ENCODE measurements at places on chromosomes 7 and 10. TPM values are rescaled to one million over a fixed set of nuclear protein-coding genes. Genes with fewer than 3 reads are reported as not detected.

GRCh38 chr10:28890121-28890950, 213.0 kb downstream of the BAMBI start:
- no peak overlapping the region for H3K27ac ChIP-seq
- no peaks in the 10 kb centered on the region for H3K36me3 ChIP-seq
- H3K4me3 ChIP-seq = no peak overlapping the region
- DNase-seq = no peak

DNA sequence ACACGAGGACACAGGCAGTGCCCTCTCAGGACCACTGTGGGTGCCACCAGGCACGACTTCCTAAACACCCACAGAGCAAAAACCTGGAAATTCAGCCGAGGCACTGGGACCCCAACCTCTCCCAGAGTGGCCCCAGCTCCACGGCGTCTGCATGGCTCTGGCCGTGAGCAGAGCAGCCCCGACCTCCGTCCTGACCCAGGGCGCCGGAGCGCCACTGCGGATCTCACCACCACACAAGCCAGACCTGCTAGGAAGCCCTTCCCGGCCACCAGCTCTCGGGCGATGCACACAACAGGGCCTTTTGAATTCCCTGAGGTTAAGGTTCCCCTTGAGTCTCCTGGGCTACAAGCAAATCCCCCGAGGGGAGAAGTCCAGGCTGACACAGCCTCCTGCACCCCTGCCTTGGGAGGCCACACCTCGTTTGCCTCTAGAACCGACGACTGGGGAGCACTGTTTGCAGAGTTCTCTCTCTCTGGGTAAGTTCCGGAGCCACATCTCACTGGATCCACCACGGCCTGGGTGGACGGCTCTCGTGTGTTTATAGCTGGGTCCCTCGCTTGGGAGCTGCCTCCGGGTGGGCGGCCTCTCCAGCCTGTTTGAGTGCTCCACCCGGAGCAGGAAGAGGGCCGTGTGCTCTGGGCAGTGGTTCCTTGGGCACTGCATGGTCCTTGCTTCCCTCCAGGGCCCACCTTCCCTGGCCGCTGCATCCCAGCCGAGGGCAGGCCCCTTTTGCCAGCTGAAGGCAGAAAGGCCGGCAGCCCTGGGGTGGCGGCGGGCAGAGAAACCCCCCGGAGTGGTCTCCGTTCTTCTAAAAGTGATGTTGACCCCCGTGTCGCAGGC, 15.5 kb upstream of the PSMG3 start:
- DNase-seq = no peak
- no peak overlapping the region for H3K4me3 ChIP-seq
- no peak overlapping the region for H3K27ac ChIP-seq
- peaks cover 3% of the 10 kb centered on the region for H3K27me3 ChIP-seq

GRCh38 chr7:27745064-27745583, 5.2 kb downstream of the TAX1BP1 start:
- H3K36me3 ChIP-seq = peaks cover 25% of the 10 kb centered on the region
- H3K4me1 ChIP-seq = peaks cover 26% of the 10 kb centered on the region
- no peak overlapping the region for H3K4me3 ChIP-seq
- no peak for DNase-seq
- no peaks in the 10 kb centered on the region for H3K27me3 ChIP-seq

DNA sequence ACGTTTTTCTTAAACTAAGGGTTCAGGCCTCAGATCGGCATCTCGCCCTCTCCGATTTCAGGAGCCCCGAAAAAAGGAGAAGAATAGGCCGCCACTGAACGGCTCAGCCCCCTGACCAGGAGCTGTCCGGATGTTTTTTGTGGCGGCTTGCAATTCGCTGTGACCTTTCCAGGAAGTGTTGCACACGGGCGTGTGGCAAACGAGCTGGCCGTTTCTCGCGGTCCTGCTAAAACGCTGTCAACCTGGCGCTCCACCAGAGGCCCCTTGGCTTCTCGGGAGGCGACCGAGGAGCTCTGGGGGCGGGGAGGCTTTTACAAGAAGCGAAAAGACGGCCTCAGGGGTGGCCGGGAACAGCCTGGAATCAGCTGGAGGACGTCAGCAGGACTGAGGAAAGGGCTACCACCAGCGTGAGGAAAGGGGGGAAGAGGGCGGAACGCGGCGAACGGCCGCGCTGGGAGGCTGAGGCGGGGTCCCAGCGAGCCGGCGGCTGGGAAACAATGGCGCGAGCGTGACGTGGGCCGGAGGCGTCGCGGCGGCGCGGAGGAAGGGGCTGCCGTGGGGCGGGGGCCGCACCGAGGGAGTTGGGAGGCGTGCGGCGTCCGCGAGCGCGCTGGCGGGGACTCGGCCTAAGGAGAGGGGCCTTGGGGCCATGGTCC, 493 bp downstream of the NT5C2 start:
- no peaks in the 10 kb centered on the region for H3K27me3 ChIP-seq
- H3K4me3 ChIP-seq = peak overlapping the region; percentile 98
- peak overlapping the region; percentile 98 for H3K27ac ChIP-seq
- peaks cover 18% of the 10 kb centered on the region for H3K36me3 ChIP-seq

- H3K4me1 ChIP-seq = peaks cover 15% of the 10 kb centered on the region
- H3K27me3 ChIP-seq = no peaks in the 10 kb centered on the region
- DNase-seq = no peak
- no peak overlapping the region for H3K27ac ChIP-seq
- H3K36me3 ChIP-seq = no peaks in the 10 kb centered on the region
Measured at GRCh38 chr7:158008267-158008666, 579.4 kb downstream of the PTPRN2 start.

Gene LIPF
- total RNA-seq = not detected

Measured in activated CD8-positive, alpha-beta T cell treated with anti-CD3 and anti-CD28 coated beads, Interleukin-2, amount 10 ng/mL, durations not matched to agents 7 days and 5 days (primary cell).